ENCODE measurements at places on chromosomes 11 and 22.
A peak's percentile ranks its signal among the peaks of the same experiment; 100 is the strongest.

- DNase-seq = peak; percentile 61
Measured at GRCh38 chr22:23539135-23539838, 40.8 kb downstream of the IGLL1 start.

DNA sequence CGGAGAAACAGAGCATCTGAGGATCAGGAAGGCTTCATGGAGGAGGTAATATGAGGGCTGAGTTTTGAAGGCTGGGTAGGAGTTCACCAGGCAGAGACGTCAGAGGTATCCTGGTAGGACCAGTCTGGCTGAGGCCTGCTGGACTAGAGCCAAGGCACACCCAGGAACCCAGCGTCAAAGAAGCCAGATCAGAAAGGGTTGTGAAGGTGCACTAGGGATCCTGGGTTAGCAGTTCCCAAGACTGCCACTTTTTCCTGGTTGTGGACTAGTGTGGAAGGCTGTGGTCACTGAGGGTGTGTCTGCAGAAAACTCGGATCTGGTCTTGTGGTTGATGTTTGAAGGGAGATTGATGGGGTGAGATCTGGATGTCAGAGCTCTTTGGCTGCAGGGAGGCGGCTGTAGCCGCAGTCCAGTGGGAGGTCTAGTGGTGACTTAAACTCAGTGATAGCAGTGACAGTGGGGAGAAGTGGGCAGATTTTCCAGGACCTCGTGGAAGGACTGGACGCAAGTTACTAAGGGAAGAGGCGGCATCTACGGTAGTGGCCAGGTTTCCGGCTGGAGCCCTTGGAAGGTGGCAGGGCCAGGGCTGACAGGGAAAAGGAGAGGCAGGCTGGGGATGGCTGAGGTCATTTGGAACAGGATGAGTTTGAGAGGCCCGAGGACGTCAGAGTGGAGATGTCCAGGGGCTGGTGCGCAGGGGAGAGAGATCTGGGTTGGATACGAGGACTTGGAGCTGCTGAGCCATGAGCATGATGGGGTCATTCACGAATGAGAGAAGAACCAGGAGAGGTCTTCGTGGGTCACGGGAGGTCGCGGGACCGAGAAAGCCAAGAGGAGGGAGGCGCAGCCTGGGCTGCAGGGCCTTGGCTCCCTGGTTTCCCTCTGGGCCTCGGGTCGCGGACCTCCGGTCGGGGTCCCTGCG lies 10.9 kb downstream of the RELA start:
- DNase-seq = no peak

GRCh38 chr11:9703280-9703679 lies 39.4 kb downstream of the SWAP70 start:
- DNase-seq = no peak

- DNase-seq = no peak
Measured at GRCh38 chr11:69062873-69063651, 14.3 kb downstream of the TPCN2 start.

- peak; percentile 81 for DNase-seq
Measured at GRCh38 chr22:48369789-48370507, 1457.7 kb downstream of the BRD1 start.

GRCh38 chr11:44853666-44854065 lies 97.0 kb downstream of the TP53I11 start:
- no peak for DNase-seq

DNA sequence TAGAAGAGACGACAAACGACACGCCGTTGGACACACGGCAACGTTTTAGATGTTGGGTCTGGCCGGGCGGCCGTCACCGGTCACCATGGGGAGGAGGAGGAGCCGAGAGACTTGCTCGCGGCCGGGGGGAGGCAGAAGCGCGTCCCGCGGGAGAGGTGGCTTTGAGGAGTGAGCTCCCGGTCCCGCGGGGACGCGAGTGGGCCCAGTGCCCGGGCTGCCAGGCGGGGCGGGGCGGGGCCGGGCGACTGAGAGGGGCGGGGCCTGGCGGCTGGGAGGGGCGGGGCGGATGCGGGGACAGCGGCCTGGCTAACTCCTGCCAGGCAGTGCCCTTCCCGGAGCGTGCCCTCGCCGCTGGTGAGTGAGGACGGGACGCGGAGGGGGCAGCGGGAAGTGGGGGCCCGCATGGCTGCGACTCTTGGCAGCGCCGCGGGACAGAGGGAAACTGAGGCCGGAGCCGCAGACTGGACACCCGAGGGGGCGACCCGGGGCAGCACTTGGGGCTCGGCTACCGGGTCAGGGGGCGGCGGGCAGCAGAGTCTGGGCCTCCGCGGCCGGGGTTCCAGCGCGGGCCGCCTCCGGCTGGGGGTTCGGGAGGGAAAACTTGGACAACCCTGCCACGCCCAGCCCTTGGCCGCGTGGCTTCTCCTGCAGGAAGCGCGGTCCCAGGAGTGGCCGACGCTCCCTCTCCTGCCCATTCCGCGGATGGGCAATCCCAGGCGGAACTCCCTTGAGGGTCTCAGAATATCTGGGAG lies at the start of gene TSPO:
TSS of gene TSPO (plus strand) at position 309 of the 752 bp plus-strand sequence. CDS start 7,680 bp downstream, outside the sequence.
- DNase-seq = no peak

GRCh38 chr11:28569106-28569505 lies 460.9 kb downstream of the METTL15 start:
- no peak for DNase-seq

DNA sequence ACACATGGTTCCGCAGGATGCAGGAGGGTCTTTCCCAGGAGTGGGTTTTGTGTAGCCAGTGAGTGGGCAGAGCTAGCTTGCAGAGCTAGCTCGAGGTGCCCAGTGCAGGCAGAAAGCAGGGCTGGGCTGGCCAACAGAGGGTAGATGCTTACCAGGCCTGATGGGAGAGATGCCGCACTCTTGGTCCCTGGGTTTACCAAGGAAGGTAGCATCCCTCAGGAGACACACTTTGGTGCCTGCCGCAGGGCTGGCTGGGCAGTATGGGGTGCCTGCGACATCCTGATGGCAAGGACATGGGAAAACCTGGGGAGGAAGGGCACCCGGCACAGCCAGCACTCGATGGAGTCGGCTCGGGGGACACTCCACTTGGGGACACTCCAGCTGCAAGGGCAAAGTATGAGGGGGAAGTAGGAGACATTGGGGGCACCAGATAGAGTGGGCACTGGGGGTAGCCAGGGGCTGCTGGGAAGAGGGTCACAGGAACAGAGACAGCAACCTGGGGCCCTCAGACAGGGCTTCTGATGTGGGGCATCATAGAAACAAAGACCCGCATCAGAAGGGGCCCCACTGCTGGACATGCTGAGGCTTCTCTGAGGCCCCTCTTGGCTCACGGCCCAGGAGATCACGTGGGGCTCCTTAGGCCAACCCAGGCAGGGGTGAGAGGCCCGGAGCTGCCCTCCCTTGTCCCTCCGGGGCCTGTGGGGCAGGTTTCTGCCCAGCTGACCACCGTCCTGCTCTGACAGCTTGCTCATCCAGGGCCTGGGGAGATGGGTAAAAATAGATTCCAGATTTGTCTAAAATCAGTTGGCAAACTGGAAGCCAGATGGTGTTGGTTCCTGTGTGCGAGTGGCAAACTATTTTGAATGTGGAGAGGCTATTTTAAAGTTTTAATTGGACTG lies 89.8 kb downstream of the MORC2 start:
- no peak for DNase-seq

DNA sequence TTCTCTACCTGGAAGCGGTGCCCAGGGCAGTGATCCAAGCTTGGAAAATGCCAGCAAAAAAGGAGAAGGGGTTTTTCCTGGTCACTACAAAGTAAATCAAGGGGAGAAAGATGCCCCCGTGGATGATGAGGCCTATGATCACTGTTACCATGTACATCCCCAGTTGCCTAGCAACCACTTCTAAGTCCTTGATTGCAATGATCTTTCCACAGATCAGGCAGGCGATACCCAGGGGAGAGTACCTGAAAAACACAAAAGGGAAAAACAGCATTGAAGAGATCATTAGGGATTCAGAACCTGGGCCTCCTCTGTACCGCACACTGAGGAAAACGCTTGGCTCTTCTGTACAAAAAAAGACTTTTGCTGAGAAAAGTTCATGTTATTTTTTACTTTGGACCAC lies 127.1 kb downstream of the SLC1A2 start:
- no peak for DNase-seq

- no peak for DNase-seq
Measured at GRCh38 chr11:86990031-86990430, 34.8 kb upstream of the FZD4 start.

- no peak for DNase-seq
Measured at GRCh38 chr11:9347100-9347499, 32.7 kb upstream of the TMEM41B start.

All from NT2/D1 (cell line).